NCI-H510A treated with DMSO at 0.1 percent for 48 hours (cell line): ENCODE measurements at places on chromosomes 3 and 15.

DNA sequence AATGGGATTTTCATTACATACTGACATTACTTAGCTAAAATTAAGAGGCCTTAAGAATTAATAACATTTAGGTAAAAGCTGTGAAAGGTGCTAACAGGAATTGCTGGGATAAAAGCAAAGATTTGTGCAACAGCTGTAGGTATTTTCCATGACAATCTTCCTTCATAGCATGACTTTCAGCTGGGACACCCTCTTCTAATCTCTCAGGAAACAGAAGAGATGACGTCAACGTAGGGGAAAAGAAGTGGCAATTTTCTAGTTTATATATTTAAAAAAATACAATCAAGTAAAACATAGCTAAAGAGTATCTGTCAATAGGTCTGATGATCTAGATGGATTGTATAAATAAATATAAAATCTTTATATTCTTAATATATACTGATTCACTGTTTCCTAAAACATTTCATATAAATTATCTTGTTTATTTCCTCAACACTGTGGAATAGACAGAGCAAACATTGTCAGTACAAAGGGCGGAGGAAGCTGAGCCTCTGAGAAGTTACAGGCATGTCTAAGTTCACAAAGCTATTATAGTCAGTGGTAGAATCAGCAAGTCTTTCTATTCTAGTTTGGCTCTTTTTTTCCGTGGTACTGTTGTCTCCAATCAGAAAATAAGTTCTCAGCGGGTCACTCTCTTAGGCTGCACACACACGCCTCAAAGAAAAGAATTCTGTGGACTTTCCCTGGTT is 217.0 kb downstream of the P3H2 start:
- no peak for DNase-seq

DNA sequence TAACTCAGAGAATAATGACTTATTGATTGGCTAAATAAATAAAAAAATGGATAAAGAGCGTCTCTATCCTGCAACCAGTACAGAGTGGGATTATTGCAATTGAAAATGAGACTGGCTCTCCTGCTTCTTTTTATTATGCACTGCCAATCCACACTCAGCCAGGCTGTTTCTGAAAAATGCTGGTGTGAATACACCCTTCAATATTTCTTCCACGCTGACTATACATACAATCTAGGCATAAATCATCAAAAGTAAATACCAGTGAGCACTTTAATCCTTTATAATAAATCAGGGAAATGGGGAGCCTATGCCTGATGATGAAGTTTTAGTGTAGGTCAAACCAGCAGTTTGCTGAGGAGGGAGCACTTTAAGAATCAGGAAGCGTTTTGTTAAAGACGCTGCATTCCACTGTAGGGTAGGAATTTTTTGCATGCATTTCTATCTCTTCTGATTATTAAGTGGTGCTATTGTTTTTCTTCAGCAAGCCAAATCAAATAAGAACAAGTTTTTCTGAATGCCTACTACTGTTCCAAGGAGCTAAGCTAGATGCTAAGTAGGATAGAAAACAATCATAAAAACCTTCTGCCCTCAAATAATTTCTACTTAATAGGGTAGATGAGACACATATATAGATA is 781.5 kb downstream of the TBL1XR1 start:
- no peak for DNase-seq

- no peak for DNase-seq
Measured at GRCh38 chr15:50046867-50047266, 72.2 kb downstream of the ATP8B4 start.

GRCh38 chr3:37321377-37321781 is 147.0 kb upstream of the LRRFIP2 start:
- DNase-seq, result no peak

- no peak for DNase-seq
Measured at GRCh38 chr3:49277383-49277775, 347 bp upstream of the C3orf62 start.

DNA sequence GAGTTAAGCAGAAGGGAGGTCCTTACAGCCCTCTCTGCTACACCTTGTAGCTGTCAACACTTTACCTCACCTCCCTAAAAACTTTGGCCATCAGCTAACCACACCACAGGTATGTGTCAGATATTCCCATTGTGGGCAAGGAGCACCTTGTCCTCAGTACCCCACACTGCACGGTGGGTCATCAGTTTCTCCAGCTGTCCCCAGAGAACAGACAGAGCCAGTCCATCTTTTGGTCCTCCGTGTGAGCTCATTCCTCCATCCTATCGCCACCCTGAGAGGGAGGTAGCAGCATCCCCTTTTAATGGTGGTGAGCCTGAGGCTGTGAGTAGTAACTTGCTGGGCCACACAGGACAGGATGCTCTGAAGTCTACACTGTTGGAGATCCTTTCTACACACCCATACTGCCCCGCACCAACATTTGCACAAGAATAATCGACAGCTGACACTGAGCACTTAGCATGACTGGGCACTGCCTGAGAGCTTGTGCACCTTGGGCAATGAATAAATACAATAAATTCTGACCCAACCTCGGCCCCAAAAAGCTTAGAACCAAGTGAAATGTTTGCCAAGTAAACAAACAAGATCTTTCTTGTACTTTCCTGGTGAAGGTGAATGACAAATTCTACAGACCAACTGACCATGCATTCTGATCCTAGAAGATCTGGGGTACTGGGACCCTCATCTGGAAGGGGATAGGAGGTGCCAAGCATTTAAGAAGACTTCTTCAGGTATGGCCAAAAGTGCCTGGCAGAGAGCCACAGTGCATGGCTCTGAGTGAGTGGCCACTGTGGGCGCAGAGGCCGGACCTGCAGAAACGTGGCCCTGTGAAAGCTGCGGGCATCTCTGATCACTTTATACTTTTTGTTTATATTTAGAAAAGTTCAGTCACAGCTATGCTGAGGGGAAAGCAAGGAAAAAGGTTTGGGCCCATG is 6.9 kb downstream of the CHCHD4 start:
- no peak for DNase-seq

DNA sequence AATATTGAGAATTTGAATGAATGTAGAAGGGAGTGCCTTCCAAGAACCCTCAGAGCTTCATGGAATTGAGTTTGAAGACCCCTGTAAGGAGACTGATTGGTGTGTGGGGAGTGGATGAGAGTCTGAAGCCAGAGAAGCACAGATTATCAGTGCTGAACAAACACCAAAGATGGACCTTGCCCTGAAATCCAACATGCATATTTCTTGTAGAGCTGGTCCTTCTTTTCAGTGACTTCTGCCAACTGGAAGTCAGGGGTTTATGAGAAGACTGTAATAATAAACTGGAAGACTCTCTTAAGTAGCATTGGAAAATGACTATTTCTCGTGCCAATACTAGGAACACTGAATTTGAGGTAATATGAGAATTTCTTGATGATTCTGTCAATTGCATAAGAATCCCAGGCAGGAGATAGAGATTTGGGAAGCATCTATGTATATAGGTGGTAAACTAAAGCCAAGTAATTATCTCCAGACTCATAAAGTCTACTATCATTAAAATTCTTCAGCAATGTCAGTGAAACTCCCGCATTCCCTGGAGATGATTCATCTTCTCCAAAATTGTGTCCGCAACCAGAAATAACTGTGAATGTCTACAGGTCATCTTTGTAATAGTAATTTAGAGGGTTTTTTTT is 213.8 kb downstream of the IL5RA start:
- no peak for DNase-seq

- peak; percentile 50 for DNase-seq
Measured at GRCh38 chr3:134143828-134144401, 106.7 kb downstream of the RYK start.

GRCh38 chr3:46409739-46410489 is 2.9 kb downstream of the CCRL2 start:
- DNase-seq, result no peak

DNA sequence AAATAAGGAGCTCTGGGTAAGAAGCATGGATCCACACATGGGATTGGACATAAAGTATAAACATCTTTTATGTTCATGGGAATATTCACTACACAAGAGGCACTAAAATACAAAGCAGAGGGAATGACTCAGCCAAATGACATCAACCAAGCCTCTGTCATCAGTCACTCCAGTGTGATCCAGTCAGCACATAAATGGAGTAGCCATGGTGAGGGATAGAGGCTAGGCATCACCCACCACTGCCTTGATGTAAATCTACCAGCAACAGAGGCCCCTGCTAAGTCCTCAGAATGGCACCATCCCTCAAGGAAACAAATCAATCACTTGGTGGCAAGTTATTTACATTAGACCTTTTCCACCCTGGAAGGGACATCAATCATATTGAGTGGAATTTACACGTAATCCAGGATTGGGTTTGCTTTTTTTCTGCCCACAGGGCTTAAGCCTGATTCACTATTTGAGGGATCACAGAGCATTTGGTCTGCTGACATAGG is 27.2 kb downstream of the VEPH1 start:
- DNase-seq, result no peak

GRCh38 chr3:56775838-56776555 is 25.8 kb downstream of the ARHGEF3 start:
- DNase-seq, result no peak

- no peak for DNase-seq
Measured at GRCh38 chr3:49607796-49608195, 53.5 kb downstream of the BSN start.

DNA sequence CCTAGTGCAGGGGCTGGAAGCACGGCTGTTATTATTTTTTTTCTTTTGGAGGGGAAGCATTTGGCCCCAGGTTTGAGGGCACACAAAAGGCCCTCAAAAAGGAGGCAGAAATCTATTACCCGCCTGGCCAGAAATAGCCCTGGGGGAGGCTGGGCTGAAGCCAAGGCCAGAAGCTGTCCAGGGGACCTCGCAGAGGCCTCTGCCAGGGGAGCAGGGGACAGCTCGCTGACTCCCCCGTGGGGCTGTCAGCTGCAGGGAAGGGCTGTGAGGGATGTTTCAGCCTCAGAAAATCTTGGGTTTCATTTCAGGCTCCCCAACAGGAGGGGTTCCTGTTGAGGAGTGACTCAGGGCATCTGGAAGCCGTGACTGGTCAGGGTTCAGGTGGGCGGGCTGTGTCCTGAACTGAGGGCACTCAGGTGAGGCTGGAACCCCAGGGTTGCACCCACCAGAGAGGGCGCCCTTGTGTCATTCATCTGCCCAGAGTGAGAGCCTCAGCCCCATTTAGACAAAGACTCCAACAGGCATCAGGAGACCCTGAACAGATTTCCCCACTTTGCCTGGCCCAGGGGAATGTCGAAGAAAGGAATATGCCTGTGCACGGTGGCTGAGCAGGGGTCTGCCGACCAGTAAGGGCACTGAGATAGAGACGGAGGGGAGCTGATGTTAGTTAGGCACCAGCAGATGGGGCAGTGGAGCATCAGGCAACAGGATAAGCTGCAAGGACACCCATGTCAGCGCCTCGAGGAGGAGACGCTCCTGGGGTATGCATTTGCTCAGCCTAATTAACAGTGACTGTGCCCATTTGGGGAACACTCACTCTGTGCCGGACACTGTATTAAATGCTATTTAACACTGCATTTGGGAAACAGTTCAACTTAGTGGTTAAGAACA is 43.5 kb upstream of the SLC6A11 start:
- DNase-seq, result no peak

- DNase-seq, result no peak
Measured at GRCh38 chr3:7194071-7194835, 333.3 kb downstream of the GRM7 start.

- DNase-seq, result no peak
Measured at GRCh38 chr3:35562141-35562540, 77.2 kb upstream of the ARPP21 start.

- no peak for DNase-seq
Measured at GRCh38 chr3:15667484-15667883, 65.9 kb downstream of the BTD start.

GRCh38 chr3:194138732-194139070 is 2.8 kb downstream of the HES1 start:
- no peak for DNase-seq

DNA sequence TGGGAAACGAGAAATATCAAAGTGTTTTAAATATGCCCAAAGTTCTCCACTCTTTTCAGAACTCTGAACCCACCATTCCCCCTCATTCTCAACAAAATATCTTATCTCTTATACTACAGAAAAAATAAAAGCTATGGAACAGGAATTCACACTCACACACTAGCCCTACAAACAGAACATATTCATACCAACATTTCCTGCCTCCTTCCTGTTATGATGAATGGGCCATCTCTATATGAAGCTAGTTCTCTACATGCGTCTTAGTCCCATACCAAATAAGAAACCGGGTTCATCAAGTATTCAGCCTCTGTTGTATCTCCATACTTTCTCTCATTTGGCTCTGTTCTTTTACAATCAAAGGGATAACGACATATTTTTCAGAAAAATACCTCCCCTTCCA is 72.6 kb downstream of the PLSCR2 start:
- no peak for DNase-seq

DNA sequence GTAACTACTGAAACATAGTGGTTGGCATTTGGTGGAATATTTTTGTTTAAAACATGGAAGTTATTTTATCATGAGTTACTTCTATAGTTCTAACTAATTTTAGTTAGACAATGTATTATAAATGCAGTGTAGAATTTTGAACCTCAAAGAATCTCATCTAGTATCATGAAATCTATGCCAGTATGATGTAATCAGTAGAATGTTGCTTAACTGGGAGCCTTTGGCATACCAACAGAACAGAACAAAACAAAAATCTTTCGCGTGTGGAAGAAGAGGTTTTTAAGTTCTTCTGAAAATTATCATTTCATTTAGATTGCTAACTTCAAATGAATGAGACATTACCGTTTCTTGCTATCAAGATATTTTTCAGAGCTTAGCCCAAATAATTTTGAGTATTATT is 98.4 kb upstream of the LRRFIP2 start:
- DNase-seq, result no peak

DNA sequence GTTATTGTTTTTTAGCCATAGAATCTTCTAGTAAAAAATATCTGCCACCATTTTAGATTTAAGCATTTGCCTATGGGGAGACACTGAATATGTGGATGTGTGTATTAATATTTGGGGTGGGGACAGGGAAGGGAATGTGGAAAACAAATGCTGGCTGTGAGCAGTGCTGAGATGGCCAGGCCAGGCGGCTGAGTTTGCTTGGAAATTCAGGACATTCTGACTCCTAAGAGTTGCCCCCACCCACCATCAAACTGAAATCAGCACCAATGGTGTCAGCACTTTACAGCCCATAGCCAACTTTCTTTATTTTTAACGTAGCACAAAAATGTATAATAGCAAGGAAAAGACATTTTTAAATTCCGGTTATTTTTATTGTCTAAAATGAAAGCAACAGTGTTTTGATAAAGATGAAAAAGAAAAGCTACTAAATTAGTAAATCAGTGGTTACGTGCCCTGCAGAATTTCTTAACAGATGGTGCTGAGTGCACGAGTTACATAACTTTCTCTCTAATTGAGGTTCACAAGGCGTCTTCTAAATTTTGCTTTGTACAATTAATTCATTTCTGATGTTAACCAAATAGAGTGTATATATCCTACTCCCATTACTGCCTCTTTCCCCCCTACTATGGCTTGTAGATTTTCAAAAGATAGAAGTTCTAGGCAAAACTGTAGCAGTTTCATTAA is 34.0 kb downstream of the B3GALNT1 start:
- DNase-seq, result no peak

DNA sequence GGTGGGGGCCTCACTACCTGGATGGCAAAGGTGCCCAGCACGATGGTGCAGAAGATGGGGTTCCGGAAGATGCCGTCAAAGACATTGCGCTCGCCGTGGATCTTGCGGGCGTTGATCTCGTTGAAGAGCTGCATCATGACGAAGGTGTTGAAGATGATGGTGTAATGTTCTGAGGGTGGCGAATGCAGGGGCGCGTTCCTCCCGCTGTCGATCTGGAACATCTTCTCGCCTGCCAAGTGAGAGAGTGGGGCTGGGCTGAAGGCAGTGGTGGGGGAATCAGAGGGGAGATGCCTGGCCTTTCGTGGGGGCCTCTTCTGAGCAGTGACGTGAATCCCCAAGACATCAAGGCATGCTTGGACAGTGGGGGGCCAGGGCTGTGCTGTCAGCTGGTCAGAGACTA is 19.6 kb upstream of the SEC13 start:
- no peak for DNase-seq
